Mesangial cell (primary cell): ENCODE measurements at places on chromosomes 11 and 22. TPM values are rescaled to one million over a fixed set of nuclear protein-coding genes. Genes with fewer than 3 reads are reported as not detected.

The CABP7 gene
- total RNA-seq: under 0.01 TPM in 1 of 2 replicates, not detected in the other

The CALCA gene
- total RNA-seq: 0.89 TPM in 1 of 2 replicates, not detected in the other

The DDTL gene
- 0.65 and 2.9 TPM in 2 replicates for total RNA-seq

The RASGRP2 gene
- 1.3 TPM in 1 of 2 replicates, not detected in the other for total RNA-seq

The PRR5L gene
- total RNA-seq: 20.7 and 43.2 TPM in 2 replicates
